Right ventricle myocardium superior (tissue), 1 donor: ENCODE measurements at places on chromosomes 6 and 20.

DNA sequence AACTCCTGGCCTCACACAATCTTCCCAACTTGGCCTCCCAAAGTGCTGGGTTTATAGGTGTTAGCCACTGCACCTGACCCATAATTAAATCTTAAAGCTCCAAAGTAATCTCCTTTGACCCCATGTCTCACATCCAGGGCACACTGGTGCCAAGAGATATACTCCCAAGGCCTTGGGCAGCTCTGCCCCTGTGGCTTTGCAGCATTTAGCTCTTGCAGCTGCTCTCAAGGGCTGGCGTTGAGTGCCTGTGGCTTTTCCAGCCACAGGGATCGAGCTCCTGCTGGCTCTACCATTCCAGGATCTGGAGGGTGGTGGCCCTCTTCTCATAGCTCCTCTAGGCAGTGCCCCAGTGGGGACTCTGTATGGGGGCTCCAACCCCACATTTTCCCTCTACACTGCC lies 49.3 kb upstream of the CD2AP start:
- DNase-seq: no peak

DNA sequence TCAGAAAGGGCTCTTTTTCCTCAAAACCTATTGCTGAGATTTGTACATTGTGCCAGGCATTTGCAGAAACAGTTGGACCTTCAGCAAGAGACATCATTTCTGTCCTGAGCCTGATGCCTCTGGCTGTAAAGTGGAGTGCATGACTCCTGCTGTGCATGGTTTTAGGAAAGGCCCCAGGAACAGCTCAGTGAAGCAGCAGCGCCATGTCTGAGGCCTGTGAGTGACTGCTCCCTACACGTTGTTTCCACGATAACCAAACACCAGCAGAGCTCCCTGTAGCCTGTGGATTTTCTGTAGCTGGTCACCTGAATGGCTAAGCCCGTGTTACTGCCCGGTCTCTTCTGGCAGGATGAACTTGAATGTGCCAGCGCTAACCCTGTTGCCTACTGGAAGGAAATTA lies 232.5 kb downstream of the TFAP2C start:
- no peak for DNase-seq

GRCh38 chr6:54899986-54900385 lies 53.4 kb downstream of the FAM83B start:
- DNase-seq: no peak

DNA sequence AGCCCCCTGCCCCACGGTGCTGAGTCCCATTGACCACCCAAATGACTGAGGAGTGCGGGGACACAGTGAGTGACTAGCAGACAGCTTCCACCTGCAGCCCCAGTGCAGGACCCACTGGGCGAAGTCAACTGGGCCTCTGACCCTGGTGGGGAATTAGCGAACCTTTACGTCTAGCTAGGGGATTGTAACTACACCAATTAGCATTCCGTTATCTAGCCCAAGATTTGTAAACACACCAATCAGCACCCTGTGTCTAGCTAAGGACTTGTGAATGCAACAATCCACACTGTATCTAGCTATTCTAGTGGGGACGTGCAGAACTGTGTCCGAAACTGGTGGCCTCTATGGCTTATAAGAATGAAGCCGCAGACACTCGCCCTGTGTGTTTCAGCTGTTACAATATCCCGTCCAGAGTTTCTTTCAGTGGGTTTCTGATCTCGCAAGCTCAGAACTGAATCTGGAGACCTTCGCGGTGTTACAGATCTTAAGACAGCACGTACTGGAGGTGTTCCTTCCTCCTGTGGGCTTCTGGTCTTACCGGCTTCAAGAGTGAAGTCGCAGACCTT lies 21.1 kb upstream of the GMPR start:
- DNase-seq: no peak

- no peak for DNase-seq
Measured at GRCh38 chr6:116971959-116972358, 94.9 kb downstream of the RFX6 start.

- DNase-seq: no peak
Measured at GRCh38 chr6:111623046-111623718, 17.5 kb upstream of the TRAF3IP2 start.

- no peak for DNase-seq
Measured at GRCh38 chr6:113967777-113968176, 3.2 kb downstream of the HDAC2 start.

GRCh38 chr6:85669735-85670194 lies 27.1 kb upstream of the SYNCRIP start:
- no peak for DNase-seq

DNA sequence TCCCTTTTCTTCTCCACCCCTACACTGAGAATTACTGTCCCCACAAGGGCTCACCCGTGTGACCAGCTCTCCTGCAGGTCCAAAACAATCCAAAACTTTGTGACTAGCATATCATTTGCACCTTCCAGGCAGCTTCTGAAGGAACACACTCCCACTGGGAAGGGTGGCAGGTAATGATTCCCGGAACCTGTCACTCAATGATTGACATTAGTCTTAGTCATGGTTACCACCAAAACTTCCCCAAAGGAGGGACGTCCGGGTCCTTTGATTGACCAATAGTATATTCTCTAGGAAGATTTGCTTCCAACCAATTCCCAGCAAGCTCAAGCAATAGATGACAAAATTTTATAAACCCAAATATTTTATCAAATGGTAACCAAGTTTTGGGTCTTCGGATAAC lies 127.7 kb upstream of the MYLIP start:
- no peak for DNase-seq

DNA sequence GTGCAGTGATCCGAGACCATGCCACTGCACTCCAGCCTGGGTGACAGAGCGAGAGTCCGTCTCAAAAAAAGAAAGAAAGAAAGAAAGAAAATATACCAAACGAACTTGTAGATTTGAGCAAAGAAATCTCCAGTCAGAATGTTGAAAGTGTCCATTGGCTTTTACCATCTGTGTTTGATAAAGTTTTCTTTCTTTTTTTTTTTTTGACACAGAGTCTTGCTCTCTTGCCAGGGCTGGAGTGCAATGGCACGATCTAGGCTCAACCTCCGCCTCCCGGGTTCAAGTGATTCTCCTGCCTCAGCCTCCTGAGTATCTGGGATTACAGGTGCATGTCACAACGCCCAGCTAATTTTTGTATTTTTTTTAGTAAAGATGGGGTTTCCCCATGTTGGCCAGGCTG lies 21.3 kb downstream of the BAK1 start:
- no peak for DNase-seq

DNA sequence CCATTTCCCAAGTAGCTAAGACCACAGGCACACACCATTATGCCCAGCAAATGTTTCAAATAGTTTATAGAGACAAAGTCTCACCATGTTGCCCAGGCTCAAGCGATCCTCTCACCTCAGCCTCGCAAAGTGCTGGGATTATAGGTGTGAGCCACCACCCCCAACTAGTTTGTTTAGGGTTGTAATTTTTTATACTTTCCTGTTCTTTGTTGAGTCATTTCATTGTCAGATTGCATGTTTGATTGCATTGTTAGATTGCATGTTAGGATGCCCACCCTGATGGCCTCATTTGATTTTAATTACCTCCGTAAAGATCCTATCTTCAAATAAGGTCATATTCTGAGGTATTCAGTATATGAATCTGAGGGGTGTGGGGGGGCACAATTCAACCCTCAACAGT lies 73.3 kb upstream of the SASH1 start:
- DNase-seq: no peak

DNA sequence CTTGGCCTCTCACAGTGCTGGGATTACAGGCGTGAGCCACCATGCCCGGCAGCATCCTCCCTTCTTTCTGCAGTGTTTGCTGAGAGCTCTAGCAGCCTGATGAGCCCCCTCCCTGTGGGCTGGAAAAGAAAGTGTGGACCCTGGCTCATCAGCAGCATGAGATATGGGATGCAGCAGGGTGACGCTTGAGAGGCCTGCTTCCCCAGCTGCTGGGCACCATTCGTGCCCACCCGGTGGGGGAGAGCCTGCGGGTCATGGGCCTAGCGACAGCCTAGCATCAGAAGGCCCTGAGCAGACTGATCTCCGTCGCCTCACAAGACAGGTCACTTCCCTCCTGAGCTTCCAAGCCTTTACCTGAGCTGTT lies 16.0 kb upstream of the CCDC167 start:
- DNase-seq: no peak

DNA sequence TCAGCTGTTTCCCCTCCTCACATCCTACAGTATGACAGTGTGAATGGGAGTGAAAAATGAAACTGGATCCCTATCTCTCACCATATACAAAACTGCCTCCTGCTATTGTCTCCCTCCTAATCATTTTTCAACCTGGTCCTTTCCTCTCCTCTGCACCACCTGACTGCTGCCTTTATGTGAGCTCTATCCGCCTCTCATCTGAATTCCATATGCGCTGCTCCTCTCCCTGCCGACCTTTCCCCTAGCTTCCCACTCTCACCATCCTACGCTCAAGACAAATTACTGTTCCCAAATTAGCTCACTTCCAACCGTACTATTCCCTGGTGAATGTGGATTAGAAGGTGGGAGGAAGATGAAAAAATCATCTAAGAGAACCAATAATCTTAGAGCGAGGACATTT lies 148.4 kb upstream of the FBXL4 start:
- DNase-seq: no peak

GRCh38 chr20:41135187-41135887 lies 2.0 kb upstream of the PLCG1 start:
- DNase-seq: peak; percentile 57

DNA sequence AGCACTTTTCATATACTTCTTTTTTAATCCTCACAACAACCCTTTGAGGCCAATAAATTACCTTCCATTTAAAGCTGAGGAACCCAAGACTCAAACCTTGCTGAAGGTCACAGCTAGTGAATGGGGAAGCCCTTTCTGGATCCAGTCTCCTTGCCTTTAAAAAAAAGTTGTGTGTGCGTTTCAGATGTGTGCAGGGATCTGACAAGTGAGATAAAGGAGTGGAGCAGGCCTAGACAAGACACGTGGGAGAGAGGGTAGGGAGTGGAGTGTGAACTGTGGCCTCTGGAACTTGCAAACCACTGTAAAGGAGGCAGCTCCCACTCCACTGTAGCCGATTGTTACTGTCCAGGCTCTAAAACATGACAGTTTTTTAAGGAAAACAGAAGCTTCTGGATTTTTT lies 1.9 kb downstream of the KLHL32 start:
- no peak for DNase-seq

DNA sequence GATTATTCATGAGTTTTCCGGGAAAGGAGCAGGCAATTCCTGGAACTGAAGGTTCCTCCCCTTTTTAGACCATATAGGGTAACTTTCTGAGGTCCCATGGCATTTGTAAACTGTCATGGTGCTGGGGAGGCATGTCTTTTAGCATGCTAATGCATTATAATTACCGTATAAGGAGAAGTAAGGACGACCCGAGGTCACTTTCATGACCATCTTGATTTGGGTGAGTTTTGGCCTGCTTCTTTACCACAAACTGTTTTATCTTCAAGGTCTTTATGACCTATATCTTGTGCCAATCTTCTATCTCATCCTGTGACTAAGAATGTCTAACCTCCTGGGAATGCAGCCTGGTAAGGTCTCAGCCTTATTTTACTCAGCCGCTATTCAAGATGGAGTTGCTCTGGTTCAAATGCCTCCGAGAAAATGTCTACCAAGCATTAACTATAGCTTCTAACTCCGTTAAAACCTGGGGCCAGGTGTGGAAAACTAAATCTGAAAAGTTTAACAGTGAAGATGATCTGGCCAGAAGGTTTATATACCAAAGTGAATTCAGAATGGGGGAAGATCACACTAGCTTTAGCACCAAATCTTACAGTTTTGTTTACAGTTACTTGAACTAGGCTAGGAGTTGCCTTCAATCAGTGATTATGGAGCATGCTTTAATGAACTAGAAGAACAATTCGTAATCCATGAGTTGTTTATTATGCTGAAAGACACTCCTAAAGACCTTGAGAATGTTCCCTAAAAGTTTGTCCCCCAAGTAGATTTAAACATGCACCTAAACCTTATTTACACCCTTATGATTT lies 80.0 kb upstream of the TOP1 start:
- DNase-seq: no peak

- no peak for DNase-seq
Measured at GRCh38 chr6:121590438-121590837, 155.0 kb downstream of the GJA1 start.

GRCh38 chr20:43043887-43044286 lies 145.8 kb downstream of the PTPRT start:
- DNase-seq: no peak

DNA sequence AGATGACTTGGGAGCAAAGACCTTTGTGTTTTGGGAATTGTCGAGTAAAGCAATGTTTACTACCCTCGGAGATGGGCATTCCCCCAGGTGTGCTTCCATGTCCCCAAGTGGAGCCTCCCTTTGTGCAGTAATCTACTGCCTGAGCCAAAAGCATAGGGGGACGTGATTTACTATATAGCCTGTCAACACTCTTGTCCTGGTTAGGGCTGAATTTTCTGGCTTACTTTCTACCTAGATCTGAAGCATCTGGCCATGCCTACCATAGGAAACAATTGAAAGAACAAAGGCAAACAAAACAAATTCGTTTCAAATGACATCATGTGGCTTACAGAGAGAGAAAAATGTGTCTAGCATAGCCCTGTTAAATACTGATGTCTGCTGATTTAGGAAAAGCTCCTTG lies 350.6 kb downstream of the SAMD5 start:
- DNase-seq: no peak
